GM06990 (cell line): ENCODE measurements at places on chromosomes 2 and 18.
A peak's percentile ranks its signal among the peaks of the same experiment; 100 is the strongest.

DNA sequence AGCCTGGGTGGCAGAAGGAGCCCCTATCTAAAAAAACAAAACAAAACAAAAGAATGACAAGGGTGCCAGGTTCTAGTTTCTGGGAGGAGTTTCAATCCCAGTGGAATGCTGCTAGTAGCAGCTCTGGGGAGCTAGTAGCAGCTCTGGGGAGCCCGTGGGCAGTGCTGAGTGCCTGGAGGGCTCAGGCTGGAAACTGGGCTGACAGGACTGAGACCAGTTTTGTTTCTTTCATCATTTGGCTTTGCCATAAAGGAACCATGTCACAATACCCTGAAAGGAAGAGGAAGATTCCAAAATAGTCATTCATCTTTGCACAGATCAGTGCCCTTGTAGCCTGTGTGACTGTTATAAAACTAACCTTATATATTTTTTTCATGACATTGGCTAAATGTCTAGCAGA, 10.6 kb downstream of the MFSD6 start:
- DNase-seq, result no peak

DNA sequence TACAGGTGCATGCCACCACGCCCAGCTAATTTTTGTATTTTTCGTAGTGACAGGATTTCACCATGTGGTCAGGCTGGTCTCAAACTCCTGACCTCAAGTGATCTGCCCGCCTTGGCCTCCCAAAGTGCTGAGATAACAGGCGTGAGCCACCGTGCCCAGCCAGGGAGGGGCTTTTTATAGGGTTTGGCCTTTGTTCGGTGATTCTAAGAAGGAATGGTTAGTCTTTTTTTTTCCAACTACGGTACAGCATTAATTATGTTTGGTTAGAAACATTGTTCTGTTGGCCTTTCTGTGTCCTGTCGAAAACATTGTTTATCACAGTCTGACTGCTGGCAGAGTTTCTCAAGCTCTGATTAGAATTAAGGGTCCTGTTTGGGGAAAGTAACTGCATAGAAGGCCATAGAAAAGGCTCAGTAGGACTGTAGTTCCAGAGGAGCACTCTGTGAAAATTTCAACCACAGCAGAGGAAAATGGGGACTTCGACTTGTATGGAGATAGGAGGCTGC, 19.3 kb upstream of the SMCHD1 start:
- peak; percentile 68 for DNase-seq

DNA sequence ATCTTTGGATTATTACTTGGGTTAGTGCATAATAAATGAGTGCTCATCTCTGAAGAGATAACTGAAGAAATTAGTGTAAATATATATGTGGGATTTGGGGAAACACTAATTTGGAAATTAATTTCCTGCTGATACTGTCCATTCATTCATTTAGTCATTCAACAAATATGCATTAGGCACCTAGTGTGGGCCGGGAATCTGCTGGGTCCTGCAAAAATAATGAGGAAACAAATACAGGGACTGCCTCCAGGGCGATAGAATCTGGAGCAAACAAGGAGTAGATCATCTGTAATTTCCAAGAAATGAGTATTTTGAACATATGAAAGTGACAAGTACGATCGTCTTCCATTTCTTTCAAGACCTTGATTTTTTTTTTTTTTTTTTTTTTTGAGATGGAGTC, 203.7 kb upstream of the LYPD1 start:
- no peak for DNase-seq

DNA sequence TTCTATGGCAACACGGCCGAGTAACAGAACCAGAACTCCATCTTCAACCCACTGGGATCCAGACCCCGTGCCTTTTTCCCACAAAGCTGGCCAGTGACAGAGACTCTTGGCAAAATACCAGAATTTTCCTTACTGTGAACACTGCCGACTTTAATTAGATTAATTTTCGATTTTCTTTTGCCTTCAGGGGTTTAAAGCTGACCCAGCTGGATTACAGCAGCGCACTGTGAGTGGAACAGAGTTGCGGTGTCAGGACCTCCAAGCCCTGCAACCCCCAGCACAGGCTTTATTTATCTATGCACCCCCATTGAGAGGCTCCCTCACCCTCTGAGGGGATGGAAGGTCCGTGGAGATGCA, 36.4 kb downstream of the CTIF start:
- no peak for DNase-seq

- DNase-seq, result no peak
Observed at GRCh38 chr18:13392029-13392750, 173.6 kb downstream of the LDLRAD4 start.

GRCh38 chr18:26089293-26090129, 902 bp downstream of the SS18 start:
- DNase-seq, result peak; percentile 21

DNA sequence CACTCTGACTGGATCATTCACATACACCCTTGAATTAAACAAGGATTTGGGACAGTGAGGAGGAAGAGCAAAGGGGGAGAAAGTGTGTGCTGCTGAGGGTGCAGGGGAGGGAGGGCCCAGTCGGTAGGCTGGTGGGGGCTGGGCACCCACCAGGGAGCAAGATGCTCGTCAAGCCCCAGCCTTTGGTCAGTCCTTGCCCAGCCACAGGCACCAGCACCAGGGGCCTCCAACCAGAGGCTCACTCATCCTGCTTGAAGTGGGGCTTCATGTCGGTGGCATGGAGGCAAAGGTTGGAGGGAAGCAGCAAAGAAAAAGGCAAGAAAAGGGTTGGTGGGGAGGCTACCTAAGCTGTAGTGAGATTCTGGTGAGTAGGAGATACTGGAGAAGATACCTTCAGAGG, 21.9 kb downstream of the CDC42EP3 start:
- no peak for DNase-seq
